ENCODE measurements at places on chromosomes 4 and X. TPM values are rescaled to one million over a fixed set of nuclear protein-coding genes. Genes with fewer than 3 reads are reported as not detected.

KCND1 gene
- total RNA-seq = 0.13 TPM

CACNA1F gene
- total RNA-seq = not detected

ESX1 gene
- 0.24 TPM for total RNA-seq

UTP3 gene
- total RNA-seq = 22.7 TPM

GAGE12E gene
- 34.1 TPM for total RNA-seq

GPR119 gene
- not detected for total RNA-seq

VCX3A gene
- total RNA-seq = 0.21 TPM

Data from SK-MEL-5 (cell line).